ENCODE measurements at places on chromosomes 6 and 20. TPM values are rescaled to one million over a fixed set of nuclear protein-coding genes. Genes with fewer than 3 reads are reported as not detected.

- no peak for DNase-seq
Observed at GRCh38 chr6:121879149-121879548, 443.7 kb downstream of the GJA1 start.

BPIFB1 gene
- not detected for total RNA-seq

- no peak for DNase-seq
Observed at GRCh38 chr6:71727632-71728294, 158.6 kb upstream of the RIMS1 start.

DNA sequence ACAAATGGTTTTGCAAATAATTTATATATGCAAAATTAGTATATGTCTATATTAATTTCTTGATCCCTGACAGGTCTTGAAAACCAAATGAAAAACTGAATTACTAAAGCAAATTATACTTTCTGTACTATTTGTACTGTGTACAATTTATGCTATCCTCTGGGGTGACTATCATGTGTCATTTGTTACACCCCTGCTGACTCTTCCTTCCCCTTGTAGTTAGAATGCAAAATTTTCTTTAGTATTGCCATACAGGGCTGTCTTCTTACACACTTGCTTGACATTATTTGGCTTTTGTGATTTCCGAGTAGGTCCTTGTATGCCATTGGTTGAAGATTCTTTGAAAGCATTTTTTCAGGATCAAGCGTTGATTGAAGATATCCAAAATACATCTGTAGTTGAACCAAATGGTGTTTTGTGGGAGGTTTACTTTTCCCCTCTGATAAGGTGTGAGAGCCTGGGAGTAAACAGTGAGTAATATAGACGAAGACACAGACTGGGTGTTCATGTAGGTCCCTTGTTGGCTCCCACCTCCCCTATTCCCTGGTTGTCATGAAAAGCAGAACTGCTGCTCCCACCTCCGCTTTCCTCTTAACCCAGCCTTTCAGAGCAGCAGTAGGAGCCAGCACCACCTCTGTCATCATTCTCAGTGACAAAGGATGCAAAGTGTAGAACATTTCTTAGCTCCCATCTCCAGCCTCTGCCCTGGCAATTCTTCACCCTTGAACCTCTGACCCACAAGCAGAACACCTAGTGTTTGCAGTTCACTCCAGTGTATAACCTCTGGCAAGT is 29.0 kb downstream of the NCOA7 start:
- DNase-seq: no peak

- DNase-seq: no peak
Observed at GRCh38 chr6:71983131-71983530, 96.8 kb downstream of the RIMS1 start.

RHAG gene
- total RNA-seq: not detected

- DNase-seq: peak; percentile 57
Observed at GRCh38 chr20:18879262-18879661, 65.7 kb downstream of the SCP2D1 start.

DNA sequence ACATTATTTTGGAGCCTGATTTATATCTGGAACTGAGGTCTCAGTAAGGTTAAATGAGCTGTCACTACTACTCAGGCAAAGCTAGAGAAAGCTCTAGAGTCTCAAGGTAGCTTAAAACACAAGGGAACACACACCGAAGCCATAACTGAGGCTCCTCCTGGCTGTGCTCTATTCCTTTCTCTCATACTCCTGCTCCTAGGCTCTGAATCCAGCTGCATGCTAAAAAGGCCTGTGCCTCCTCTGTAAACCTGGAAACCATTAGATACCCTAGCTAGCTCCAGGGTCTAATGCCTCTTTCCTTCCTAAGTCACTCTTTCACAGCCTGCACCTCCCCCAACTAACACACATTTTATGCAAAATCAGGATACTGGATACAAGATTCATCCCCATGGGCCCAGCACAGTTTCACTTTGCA is 17.1 kb downstream of the RIPOR2 start:
- no peak for DNase-seq

DNA sequence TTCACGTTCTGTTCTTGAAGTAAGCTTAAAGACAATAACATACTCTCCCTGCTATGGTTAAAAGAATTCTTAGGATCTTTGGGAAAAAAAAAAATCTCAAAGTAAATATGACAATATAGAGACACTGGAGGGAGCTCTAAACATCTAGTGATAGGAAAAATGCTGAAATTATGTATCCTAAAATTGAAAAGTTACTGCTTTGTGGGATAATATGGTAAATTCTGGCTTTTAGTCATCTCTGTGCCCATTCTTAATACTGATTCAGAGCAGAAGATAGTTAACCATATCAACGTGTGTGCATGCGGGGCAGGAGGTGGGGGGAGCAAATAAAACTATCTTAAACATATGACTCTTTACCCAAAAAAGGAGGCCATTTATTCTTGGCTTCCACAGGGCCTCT is 165.4 kb downstream of the GMPR start:
- no peak for DNase-seq

SYCP2 gene
- total RNA-seq: 0.97 TPM

GRCh38 chr20:23646106-23646873 is 8.5 kb upstream of the CST3 start:
- no peak for DNase-seq

- no peak for DNase-seq
Observed at GRCh38 chr20:60050193-60050947, 92.1 kb downstream of the CDH26 start.

- peak; percentile 13 for DNase-seq
Observed at GRCh38 chr20:51650685-51651134, 108.2 kb upstream of the NFATC2 start.

DNA sequence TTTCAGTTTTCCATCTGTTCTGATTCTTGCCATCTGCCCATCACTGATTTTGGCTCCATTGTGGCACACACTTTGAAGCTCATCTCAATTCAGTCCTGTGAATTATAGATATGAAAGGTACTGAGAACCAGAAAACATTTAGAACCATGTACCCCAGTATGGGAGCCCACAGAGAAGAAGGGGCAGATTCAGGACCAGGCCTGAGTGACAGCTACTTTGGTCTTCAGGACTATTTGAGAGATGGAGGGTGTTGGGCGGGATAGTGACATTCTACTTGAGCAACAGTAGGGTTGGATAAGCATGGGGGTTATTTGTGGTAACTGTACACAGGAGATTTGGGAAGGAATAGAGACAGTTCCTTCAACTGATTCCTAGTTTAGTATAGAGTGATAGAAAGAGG is 259.2 kb upstream of the MANEA start:
- DNase-seq: no peak

GRCh38 chr6:82410151-82410648 is 46.6 kb downstream of the TPBG start:
- no peak for DNase-seq

SAMD10 gene
- 1.5 TPM for total RNA-seq

Measured in posterior vena cava (tissue), 2 donors.